CD4-positive, alpha-beta T cell treated with Interleukin-6 for 4 hours (primary cell): ENCODE measurements at places on chromosomes 11 and 22.

DNA sequence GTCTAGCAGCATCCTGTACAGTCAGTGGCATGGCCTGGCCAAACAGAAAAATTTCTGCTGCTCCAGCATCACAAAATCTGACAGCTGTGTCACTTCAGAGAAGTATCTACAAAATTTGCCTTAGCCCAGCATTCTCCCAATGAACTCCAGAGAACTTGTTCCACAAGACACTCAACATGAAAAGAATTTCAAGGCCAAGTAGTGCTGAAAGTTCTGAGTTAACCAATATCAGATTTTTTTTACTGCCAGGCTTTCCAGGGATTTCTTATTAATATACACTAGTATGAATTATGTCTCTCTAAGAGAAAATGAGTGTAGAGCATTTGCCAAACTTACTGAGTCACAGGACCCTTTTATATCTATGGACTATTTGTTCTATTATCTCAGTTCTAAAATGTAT, 68.8 kb downstream of the OR5AK2 start:
- DNase-seq = no peak

DNA sequence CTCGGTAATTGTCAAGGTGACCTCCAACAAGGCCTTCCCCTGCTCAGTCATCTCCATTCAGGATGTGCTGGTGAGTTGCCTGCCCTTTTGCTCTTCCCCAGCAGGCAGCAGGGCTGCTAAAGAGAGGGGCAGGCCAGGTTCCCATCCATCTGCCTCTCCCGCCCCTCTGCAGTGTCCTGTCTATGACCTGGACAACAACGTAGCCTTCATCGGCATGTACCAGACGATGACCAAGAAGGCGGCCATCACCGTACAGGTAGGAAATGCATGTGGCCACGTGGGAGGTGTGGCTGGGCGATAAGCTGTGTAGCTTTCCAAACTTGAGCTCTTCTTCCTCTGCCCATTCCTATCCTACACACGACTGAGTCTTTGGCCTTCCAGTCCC, 4.0 kb downstream of the SIDT2 start:
- DNase-seq = no peak

- DNase-seq = no peak
Measured at GRCh38 chr22:20201837-20202392, 51.1 kb upstream of the CCDC188 start.

GRCh38 chr11:105448703-105449079, 161.2 kb upstream of the GRIA4 start:
- no peak for DNase-seq

GRCh38 chr22:19109198-19110063, 12.8 kb downstream of the DGCR2 start:
- DNase-seq = peak; percentile 71

DNA sequence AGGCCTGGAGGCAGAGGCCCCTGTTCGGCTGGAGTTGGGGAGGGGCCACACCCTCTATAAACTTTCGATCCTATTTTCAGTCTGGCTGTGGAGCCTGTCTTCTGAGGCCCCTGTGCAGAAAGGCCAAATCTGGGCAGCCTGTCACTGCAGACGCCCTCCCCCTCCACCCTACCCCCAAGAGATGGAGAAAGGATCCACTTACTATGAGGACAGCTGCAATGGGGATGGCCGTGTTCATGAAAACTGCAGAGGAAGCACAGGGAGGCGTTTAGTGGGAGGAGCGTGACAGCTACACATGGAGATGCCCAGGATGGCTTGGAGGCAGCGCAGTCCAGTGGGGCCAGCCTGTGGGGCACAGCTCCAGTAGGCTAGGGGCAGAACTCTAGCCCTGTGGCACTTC, 43.5 kb upstream of the KCNJ11 start:
- DNase-seq = no peak

DNA sequence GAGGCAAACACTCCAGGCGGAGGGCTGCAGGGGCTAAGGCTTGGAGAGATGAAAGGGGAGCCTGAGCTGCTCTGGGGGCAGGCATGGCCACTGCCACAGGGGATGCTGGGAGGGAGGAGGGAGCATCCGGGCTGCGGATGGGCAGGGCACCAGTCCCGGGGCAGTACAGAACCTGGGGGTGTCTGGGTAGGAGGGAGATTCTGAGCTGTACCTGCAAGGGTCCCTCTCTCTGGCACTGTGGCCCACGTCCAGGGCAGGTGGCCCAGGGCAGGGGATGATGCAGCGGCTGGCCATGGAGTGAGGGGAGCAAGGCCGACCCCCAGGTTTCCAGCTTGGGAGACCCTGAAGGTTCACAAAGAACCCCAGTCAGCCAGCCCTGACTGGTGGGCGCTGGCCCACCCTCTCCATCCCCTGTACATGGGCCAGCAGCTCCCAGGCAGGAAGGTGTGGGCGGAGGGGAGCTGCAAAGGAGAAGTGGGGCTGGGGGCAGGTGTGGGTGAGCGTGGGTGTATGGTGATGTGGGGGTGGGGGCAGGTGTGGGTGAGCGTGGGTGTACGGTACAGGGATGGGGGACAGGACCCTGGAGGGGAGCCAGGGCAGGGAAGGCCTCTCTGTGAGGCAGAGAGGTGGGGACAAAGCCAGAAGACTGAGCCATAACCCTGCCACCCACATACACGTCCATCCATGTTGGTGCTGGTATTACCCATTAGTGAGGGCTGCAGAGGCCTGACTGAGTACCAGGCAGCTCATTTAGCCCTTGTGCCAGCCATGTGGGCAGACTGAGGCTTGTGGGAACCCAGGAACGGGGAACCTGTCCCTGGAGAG, 2.2 kb upstream of the TNFRSF13C start:
- no peak for DNase-seq

DNA sequence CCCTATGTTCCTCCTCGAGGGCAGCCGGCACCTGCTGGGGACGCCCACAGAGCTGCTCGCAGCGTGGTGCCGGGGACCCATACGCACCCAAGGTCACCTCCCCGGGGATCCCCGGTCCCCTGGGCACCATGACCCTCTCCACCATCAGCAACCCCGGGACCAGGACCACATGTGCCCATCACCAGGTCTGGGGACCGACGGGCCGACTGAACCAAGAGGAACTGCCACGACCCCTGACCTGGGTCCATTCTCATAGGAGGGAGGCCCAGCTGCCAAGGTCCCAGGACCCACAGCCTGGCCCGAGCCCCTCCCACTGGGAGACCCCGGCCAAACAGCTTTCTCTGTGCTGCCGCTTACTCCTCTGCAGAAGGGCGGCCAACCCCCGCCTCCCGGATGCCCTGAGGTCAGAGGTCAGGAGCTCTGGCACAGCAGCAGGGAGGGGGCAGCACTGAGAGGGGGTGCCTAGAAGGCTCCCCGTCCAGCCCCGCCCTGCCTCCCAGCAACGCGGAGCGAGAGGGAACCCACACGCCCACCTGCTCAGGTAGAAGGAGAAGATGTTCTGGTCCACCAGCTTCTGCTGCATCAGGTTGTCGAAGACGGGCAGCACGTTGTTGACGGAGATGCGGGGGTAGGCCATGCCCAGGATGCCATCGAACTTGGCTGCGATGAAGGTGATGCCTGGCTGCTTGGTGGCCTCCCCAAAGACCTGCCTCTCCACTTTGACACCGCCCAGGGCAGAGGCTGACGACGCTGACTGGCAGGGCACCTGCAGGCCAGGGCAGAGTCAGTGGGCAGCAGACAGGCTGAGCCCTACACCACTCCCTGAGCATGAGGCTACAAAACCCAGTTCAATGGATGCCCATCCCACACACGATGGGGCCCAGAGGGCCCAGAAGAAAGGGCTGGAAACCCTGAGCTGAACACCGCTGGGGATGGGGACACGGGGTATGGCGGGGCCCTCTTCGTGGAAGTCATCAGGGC, 6.6 kb downstream of the CTSD start:
- peak; percentile 16 for DNase-seq

DNA sequence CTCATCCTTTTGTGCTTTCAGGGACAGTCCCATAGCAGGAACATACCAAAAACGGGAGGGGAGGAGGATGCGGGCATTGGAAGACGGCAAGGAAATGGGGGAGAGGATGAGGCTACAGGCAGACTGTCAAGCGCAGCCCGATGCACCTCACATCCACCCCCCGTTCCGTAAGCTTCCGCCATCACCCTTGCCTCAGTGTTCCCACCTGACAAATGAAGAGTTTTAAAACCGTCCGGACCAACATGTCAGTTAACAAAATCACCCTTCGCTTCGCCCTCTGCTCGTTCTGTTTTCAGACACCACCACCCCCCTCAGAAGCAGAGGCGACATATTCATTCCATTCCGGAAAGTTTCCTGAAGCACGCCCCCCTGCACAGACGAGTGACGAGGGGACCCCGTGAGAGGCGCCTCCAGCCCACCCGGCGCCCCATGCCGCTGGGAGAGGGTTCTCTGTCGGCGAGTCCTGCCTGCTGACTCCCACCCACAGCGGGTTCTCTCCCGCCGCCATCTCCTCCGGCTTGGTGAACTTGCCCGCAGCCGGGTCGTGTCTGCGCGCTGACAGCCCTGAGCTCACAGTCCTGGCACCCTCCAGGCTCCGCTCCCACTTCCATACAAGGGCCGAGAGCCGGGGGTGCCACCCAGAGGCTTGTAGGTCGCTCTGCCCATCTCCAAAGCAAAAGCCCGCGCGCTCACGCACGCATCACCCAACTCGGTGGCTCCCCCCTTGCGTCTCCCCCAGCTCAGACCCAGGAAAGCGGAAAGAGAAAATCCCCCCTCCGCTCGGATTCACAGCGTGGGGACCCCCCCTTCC, 1.5 kb downstream of the IGSF9B start:
- DNase-seq = peak; percentile 49

DNA sequence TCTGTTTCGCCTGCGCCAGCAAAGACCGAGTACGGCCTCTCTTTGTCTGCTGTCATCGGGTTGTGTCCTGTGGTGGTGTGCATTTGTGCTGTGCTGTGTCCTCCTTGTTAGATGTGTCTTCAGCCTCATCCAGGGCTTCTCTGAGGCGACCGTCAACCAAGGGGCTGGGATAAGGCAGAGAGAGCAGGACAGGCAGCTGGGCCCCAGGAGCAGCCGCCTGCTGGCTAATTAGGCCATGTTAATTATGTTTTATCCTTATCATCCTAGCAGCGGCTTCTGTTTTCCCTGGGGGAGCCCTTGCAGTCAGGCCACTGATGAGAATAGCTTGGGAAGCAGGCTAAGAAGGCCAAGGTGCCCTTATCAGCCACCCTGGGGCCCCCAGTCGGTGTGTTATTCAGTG, 40.7 kb upstream of the TTC12 start:
- no peak for DNase-seq

DNA sequence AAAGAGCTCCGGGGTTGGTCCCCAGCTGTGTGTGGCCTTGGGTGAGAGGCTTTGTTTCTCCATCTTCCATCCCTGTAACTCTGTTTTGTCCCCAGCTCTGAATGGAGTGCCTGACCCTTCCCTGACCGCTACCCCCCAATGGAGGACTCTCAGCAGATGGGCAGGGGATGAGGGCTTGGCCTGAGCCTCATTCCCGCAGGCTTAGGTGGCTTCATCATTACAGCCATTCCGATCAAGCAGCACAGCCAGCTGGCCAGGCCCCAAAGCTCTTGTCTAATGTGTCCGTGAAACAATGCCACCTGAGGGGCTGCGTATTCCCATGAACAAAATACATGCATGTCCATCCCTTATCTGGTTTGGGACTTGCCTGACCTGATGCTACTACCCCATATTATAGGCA, 3.9 kb upstream of the CDC42EP2 start:
- no peak for DNase-seq

- DNase-seq = no peak
Measured at GRCh38 chr11:33347490-33348125, 90.4 kb downstream of the HIPK3 start.

- no peak for DNase-seq
Measured at GRCh38 chr11:40425168-40425567, 1034.3 kb downstream of the LRRC4C start.

GRCh38 chr11:100941033-100941432, 188.6 kb downstream of the PGR start:
- DNase-seq = no peak

DNA sequence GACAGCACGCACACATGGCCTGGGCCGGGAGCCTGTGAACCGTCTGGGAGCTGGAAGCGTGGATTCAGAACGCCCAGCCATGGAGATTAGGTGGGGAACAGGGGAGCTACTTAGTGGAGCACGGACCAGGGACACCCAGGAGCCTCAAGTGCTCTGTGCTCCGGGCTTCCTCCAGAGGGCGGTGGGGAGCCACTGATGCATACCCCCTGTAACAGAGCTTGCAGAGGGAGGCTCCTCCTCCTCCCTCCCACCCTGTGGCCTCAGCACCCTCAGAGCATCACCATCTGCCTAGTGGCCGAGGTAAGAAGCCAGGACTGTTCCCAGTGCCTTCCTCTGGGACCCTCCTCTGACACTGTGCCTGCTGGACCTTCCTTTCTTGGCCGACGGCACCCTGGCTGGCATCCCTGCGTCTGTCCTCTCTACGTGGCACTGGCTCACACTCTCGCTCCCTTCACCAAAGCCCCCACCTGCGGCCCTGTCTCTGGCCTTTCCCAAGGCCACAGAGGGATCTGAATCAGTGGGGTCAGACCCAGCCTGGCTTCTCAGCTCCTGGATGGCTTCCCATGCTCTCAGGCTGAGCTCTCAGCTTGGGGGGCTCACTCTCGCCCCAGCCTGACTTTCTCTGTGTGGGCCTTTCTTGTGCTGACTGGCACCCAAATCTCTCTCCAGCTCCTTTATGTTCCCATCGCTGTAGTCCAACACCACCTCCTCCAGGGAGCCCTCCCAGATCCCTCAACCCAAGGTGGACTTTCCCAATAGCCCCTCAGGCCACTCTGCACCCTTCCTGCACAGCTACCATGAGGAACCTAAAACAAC, 780.9 kb downstream of the BRD1 start:
- peak; percentile 9 for DNase-seq

DNA sequence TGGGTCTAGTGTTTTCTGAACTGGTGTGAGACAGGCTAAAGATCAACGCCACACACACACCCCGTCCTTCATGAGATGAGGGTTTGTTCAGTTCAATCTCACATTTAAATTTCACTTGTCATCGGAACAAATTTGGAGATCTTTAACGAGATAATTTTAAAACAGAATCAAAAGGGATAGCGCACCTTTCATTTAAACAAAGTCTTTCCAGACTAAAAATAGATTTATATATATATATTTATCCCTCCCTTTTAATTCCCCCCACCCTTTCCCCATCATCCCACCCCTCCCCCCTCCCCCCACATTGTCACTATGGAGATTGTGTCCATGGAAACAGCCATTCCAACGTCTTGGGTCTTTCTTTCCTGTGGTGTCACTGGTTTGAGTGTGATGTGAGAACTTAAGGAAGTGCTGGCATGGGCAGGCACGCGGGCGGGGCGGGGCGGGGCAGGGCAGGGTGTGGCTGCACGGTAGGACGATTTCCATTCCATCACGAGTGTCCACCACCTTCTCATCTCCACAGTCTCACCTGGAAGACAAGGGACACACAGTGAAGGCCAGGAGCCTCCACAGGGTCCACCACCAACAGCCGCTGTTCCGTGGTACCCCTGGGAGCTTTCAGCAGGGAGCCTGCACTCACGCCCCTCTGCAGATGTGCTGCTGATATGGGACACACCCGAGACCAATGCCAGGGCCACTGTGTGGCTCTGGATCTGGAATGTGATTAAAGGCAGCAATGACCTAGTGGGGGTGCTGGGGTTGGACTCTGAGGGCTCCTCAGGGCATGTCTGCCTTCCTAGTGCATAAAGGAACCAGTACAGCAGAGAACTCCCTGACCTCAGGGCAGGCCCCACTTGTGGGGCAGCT, 30.5 kb upstream of the CYP2D6 start:
- no peak for DNase-seq
